Glutamatergic neuron (in vitro differentiated cells): ENCODE measurements at places on chromosomes 2 and 18.

DNA sequence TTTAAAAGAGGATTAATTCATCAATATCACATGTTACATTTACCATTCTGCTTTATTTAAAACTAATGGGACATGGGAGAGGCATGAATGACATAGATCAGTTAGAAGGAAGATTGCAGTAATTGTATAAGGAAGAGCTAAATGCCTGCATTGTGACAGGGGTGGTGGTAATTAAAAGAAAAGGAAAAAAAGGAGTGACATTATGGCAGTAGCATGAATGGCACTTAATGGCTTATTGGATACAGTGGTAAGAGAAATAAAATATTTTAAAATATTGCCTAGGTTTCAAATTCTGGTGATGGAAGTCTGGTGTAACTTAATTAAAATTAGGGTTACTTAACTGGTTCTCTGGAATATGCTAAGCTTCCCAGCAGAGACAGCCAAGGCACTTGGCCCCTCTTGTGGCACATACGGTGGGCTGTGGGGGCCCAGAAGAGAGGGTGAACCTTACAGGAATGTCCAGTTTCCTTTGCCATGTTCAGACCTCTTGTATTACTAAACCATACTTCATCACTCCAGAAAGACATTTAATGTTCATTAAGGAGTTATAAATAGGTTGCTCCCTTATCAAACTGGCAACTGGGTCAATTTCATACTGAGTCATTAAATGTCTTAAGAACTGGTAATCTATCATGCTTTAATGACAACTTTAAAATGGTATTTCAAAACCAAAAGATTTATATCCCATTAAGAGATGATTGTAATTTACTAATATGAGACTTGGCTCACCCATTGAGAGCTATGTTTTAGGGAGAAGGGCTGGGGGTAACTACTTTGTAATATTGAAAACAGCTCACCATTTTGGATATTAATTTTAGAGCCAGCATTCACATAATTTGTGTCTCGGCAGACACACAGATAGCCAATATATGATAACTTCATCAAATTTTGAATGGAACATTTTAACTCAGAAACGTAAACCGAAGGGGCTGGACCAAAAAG is 798.9 kb upstream of the PIK3C3 start:
- no peaks in the 10 kb centered on the region for H3K27me3 ChIP-seq
- no peaks in the 10 kb centered on the region for H3K36me3 ChIP-seq
- H3K4me1 ChIP-seq, result peaks cover 2% of the 10 kb centered on the region
- no peak for DNase-seq

DNA sequence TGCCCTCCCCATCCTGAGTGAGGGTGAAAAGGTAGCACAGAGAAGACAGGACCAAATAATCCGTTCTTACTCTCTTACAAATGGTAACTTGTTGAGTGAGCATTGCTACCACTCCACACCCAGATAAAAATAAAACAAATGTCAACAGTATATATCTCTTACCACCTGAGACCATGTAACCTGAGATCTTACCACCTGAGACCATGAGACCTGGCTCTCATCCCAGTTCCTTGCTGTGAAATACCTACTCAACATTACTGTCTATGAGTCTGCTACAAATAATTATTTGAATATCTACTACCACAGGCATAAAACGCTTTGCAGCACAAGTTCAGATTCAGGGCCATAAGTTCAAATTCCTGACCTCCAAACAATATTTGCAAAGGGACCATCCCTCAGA is 234.7 kb downstream of the C1D start:
- no peak for DNase-seq
- no peaks in the 10 kb centered on the region for H3K36me3 ChIP-seq
- H3K27ac ChIP-seq, result no peak overlapping the region
- H3K27me3 ChIP-seq, result peaks cover 2% of the 10 kb centered on the region
- H3K4me3 ChIP-seq, result no peak overlapping the region

DNA sequence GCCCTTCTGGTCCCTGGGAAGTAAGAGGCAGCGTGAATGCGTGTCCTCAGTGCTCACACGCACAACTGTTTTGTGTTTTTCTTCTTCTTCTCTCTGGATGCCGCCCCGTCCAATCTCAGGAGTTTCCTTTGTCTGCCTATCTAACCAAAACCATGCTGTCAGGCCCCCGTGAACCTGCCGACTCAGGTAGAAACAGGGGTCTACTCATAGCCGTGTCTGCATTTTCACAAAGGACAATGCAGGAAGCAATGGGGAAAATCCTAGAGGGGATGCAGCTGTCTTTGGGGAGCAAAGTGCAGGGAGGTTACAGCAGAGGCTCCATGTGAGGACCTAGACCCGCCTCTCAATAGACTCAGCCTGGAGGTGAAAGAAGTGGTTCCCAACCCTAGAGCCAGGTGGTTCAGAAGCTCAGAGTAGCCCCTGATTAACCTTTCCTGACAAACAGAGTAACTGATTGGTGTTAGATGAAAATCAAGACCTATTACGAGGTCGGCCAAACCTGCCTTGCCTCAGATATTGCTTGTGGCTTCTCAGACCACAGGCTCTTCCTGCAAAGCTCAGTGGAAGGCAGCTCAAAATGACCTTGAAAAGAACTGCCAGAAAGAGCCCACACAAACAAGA is 49.3 kb downstream of the CD226 start:
- no peak overlapping the region for H3K27ac ChIP-seq
- H3K36me3 ChIP-seq, result no peaks in the 10 kb centered on the region
- DNase-seq, result no peak
- H3K27me3 ChIP-seq, result no peaks in the 10 kb centered on the region
- H3K4me3 ChIP-seq, result no peak overlapping the region

DNA sequence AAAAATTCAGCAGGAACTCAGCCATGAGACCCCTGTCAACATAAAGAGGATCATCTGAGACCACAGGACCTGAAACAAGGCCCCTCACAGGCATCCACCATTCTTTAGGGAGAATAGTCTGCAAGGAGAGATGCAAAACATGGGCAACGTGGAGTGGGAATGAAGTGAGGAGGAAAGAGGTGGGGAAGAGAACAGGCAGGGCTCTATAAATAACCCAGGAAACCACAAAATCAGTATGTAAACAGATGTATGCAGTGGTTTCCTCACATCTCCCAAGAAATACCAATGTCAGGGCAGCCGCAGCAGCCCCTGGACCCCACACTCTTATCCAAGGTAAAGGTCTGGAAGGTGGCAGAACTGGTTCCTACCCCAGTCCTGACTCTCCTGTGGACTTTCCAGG is 168.5 kb downstream of the EN1 start:
- no peak for DNase-seq
- H3K36me3 ChIP-seq, result no peaks in the 10 kb centered on the region
- H3K27ac ChIP-seq, result no peak overlapping the region
- H3K4me3 ChIP-seq, result no peak overlapping the region

- H3K4me3 ChIP-seq, result no peak overlapping the region
- no peaks in the 10 kb centered on the region for H3K36me3 ChIP-seq
- H3K4me1 ChIP-seq, result no peaks in the 10 kb centered on the region
These were observed 406.2 kb downstream of the MBD2 start for GRCh38 chr18:53817976-53818950.

DNA sequence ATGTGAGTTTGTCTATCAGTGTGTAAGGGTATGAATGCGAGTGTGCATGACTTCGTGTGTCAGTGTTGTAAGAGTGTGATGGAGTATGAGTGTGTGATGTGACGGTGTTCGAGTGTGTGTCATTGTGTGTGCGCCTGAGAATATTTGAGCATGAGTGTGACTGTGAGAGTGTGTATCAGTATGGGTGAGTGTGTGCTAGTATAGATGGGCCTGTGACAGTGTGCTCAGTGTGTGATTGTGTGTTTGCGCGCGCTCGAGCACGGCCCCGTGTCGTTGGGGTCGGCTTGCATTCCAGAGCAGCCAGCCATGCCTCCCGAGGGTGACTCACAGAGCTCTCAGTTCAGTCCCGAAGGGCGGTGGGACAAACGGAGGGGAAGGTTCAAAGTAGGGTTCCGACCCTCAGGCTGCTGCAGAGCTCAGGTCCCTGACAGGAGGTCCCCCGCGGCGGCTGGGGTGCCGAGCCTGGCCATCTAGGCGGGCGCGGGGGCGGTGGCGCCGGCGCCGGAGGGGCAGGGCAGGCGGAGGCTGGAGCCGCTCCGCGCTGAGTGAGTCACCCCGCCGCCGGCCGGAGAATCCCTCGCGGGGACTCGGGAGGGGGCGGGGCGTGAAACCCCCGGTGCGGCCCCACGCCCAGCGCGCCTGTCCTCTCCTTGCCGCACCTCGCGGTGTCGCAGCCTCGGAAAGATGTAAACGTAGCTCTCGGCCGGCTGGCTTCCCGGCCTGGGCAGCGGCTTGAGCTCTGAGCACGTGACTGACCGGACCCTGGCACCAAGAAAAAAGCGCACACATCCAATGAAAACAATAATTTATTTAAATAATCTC is 3.8 kb downstream of the DLX2 start:
- no peaks in the 10 kb centered on the region for H3K36me3 ChIP-seq
- H3K27ac ChIP-seq, result no peak overlapping the region
- peak overlapping the region; percentile 82 for H3K4me3 ChIP-seq
- peaks cover 32% of the 10 kb centered on the region for H3K27me3 ChIP-seq
- H3K4me1 ChIP-seq, result peaks cover 18% of the 10 kb centered on the region
- peak; percentile 58 for DNase-seq

- DNase-seq, result no peak
- H3K27me3 ChIP-seq, result peaks cover 2% of the 10 kb centered on the region
- no peak overlapping the region for H3K4me3 ChIP-seq
- no peaks in the 10 kb centered on the region for H3K36me3 ChIP-seq
- no peak overlapping the region for H3K27ac ChIP-seq
- H3K4me1 ChIP-seq, result no peaks in the 10 kb centered on the region
These were observed 49.3 kb upstream of the PELI1 start for GRCh38 chr2:64193491-64193890.

- no peak overlapping the region for H3K4me3 ChIP-seq
- no peaks in the 10 kb centered on the region for H3K36me3 ChIP-seq
- peak; percentile 49 for DNase-seq
- peaks cover 2% of the 10 kb centered on the region for H3K27me3 ChIP-seq
- no peak overlapping the region for H3K27ac ChIP-seq
- peaks cover 10% of the 10 kb centered on the region for H3K4me1 ChIP-seq
These were observed 196.5 kb downstream of the TFCP2L1 start for GRCh38 chr2:121088251-121089165.
